Substantia nigra (tissue), 51 donors: ENCODE measurements at places on chromosomes 3 and 15.
A peak's percentile ranks its signal among the peaks of the same experiment; 100 is the strongest.

DNA sequence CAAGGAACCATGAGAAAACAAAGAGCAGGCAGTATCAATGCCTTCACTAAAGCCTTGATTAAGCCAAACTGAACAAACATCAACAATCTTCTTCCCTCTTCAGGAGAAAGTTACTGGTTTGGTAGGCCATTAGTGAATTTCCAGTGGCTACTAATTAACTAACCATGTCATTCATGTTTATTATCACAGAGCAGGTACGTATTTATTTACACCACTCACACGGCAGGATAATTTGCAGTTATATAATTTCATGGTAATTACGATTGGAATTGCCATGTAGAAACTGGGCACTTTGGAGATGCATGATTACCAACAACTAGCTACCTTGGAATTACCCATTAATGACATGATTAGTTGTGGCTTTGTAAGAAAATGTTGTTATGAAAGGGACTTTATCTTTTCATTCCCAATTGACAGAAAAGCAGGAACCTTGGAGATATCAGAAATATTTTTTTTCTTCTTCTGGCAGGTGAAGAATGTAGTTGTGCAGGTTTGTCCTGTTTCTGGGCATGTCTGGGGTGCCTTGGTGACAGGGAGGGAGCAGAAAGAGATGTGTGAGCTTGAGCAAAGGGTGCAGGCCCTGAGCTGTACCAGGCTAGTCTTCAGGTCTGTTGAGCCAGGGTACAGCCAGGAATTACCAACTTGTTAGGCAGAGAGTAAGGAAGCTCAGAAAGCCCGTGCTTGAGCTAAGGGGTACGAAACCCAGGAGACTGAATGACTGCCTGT lies 310.7 kb downstream of the RORA start:
- no peak for DNase-seq

GRCh38 chr15:35381328-35381727 lies 164.6 kb downstream of the DPH6 start:
- DNase-seq = no peak

GRCh38 chr3:138051947-138052802 lies 42.2 kb downstream of the CLDN18 start:
- no peak for DNase-seq

- DNase-seq = no peak
These were observed 838.5 kb downstream of the DIPK2A start for GRCh38 chr3:144810160-144810559.

- no peak for DNase-seq
These were observed 42.6 kb downstream of the PXK start for GRCh38 chr3:58375254-58375653.

GRCh38 chr3:15151166-15151565 lies 52.2 kb upstream of the RBSN start:
- DNase-seq = no peak

GRCh38 chr15:67922971-67923945 lies 83.4 kb upstream of the RNU6-1 start:
- DNase-seq = no peak

DNA sequence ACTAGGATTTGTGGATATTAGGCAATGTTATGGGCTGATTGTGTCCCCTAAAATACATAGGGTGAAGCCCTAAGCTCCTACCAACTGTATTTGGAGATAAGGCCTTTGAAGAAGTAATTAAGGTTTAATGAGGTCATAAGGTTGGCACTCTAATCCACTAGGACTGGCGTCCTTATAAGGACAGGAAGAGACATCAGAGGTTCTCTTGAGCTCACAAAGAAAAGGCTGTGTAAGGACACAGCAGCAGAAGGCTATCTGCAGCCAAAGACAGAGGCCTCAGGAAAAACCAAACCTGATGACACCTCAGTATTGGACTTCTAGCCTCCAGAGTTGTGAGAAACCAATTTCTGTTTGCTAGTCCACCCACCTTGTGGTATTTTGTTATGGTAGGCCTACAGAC lies 416.7 kb downstream of the ZBTB20 start:
- no peak for DNase-seq

- DNase-seq = no peak
These were observed 693.6 kb downstream of the CADM2 start for GRCh38 chr3:85652360-85652759.

DNA sequence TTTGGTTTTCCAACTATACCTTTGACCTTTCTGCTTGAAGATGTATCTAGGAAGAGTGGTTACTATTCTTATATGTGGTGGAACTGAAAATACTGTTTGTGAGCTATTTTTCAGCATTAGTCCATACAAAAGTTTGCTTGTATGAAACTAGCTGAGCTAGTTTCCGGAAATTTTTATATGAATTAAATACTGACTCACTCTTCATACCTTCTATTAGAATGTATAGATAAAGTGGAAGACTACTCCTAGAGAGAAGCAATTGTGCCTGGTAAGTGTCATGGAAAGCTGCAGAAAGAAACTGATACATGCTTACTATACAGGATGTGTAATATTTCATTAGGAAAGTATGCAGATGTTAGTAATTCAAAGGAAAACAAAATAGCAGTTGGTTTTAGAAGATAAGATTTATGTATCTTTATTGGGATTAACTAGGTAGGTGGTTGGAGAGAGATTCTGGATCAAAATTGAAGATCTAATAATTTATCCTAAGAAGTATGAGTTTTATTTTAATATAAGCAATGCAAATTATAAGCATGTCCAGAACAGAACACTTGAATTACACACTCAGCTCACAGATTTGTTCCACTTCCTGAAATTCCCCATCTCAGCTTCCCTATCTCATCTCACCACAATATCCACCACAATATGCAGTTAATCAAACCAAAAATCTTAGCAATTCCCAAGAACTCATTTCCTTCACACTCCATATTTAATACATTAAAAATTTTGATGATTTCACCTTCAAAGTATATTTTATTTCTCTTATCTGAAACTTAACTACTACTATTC lies 82.8 kb downstream of the BCHE start:
- no peak for DNase-seq

DNA sequence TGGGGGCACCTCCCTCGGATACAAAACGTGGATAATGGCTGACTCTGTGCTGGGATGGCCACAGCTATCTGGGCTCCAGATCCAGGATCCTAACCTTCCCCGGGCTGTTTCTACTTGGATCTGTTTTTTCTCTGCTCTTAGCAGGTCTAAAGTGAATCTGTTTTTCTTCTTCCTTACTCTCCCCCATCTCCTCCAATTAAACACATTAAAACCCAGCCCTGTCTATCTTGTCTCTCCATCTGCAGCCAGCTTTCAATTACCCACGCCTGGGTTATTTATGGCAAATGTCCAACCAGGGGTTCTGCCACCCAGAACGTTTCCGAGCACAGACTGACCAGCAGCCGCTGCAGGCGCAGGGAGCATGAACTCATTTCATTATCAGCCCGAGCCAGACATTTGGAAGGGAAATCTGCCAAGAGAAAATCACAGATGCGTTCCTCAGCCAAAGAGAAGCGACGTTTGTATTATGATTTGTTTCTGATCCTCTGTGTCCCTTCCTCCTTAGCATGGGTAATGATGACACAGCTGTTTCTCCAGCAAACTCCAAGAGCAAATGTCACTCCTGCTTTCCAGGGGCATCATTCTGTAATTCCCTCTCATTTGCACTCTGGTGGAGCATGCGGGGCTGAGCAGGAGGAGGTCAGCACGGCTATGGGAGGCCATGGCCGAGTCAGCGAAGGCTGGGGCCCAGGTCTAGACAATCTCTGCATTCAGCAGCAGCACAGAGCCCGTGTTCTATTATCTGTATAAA lies 42.0 kb downstream of the UMPS start:
- peak; percentile 30 for DNase-seq

- no peak for DNase-seq
These were observed 222.0 kb downstream of the STT3B start for GRCh38 chr3:31754575-31755278.

- peak; percentile 50 for DNase-seq
These were observed 1.6 kb upstream of the SIN3A start for GRCh38 chr15:75452865-75453702.

GRCh38 chr15:27746401-27746955 lies 352.6 kb downstream of the OCA2 start:
- no peak for DNase-seq

GRCh38 chr15:101470548-101471239 lies 18.8 kb downstream of the PCSK6 start:
- DNase-seq = no peak

- no peak for DNase-seq
These were observed 98.2 kb upstream of the NR2E3 start for GRCh38 chr15:71712182-71712581.

- DNase-seq = no peak
These were observed 31.8 kb downstream of the CCNL1 start for GRCh38 chr3:157127831-157128767.

GRCh38 chr3:11654166-11654565 lies 10.5 kb upstream of the VGLL4 start:
- no peak for DNase-seq

DNA sequence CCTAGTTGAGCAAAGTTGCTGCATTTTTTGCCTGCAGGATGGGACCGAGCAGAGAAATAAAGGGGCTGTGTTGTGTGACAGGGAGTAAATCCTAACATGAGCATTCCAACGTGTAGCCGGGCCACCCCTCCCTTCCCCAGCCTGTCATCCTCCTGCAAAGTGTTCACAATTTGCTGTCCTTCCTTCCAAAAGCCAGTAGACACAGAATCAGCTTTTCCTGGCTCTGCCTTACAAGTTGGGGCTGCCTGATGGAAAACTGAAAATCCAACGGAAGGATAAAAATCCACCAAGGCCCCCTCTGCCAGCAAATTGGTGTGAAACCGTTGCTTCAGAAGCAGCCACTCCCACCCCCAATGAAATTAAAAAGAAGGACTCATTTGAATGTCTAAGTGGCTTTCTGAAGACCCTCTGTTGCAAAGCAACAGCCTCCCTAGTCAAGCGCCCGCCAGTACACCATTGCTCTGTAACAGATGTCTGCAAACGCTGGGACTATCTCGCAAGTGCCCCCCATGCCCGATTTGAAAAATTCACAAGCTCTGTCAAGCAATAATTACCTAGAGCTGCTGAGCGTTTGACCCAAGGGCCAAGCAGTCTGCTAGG lies 665 bp downstream of the FRMD4B start:
- DNase-seq = no peak

DNA sequence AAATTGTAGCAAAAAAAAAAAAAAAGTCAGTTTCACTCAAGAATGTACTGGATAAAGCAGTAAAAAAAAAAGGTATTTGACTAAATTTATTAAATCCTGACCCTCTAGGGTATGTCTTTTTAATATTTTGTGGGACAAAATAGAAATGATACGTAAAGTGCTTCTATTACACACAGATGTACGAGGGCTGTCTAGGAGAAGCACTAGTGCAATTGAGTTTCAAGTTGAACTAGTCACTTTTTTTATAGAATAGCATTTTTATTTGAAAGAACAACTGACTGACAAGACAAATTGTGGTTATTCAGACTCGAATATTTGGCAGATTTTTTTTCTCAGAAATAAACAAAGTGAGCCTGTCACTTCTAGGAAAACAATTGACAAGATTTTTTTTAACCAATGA lies 49.0 kb downstream of the CCDC54 start:
- no peak for DNase-seq

- no peak for DNase-seq
These were observed 7.9 kb downstream of the RPL14 start for GRCh38 chr3:40465111-40465407.

GRCh38 chr3:48273594-48274211 lies 32.8 kb downstream of the ZNF589 start:
- no peak for DNase-seq

GRCh38 chr3:150370122-150370602 lies 37.9 kb upstream of the TSC22D2 start:
- DNase-seq = no peak

GRCh38 chr3:4303187-4304123 lies at the start of gene SETMAR:
TSS of gene SETMAR (plus strand) at chr3:4303369. CDS start at chr3:4303371, 2 bp downstream.
- peak; percentile 70 for DNase-seq

GRCh38 chr15:64883997-64884511 lies 27.6 kb upstream of the ANKDD1A start:
- DNase-seq = peak; percentile 17

- DNase-seq = no peak
These were observed 282.6 kb upstream of the LRRC3B start for GRCh38 chr3:26340001-26340400.

DNA sequence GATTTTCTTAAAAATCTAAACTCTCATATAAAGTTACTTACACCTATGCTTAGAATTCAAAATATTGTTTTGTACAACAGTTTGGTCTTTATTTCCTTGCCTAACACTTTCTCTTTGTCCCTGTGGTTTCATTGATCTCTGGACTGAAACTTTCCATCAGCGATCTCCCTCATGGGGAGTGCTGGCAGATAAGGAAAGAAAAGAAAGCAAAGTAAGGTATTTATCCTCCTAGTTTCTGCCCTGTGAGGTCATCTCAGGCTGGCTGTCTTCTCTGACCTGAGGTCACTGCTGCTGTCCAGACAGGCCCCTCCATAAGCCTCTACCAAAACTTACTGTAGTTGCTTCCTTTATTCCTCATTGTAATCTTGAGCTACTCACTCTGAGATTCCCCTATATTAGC lies 57.9 kb upstream of the EPHA6 start:
- no peak for DNase-seq

DNA sequence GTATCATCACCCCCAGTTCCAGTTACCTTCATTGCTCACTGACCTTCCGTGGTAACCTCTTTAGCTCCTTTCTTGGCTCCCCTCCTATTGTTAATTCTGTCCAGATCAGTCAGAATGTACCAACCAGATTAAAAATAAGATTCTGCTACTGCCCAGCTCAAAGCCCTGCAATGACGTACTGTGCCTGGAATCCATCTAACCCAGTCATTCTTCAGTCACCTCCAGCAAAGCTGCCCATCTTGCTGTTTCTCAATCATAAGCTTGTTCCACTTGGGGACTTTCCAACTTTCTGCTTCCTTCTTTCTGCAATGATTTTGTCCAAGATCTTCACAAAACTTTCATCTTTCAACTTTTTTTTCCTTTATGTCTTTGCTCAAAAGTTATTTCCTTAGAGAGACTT lies 512.0 kb upstream of the ZNF385D start:
- DNase-seq = no peak

DNA sequence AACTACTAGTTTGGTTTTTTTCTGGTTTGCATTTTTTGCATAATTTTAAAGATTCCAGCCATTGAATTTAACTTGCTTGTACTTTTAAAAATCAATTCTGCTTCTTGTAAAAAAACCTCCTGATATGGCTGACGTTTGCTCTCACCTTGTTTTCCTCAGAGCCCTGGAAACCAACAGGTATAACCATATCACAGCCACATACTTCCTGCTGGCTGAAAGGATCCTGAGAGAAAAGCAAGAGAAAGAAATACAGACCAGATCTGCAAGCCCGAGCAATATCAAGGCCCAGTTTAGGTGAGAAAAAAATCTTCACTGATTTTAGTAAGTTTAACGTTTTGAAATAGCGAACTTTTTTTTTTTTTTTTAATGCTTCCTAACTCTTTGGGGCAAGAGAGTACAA lies 56.8 kb downstream of the SNRK start:
- no peak for DNase-seq

GRCh38 chr3:54891540-54891897 lies 36.3 kb downstream of the LRTM1 start:
- DNase-seq = peak; percentile 70
